ENCODE measurements at places on chromosomes 5 and 9. TPM values are rescaled to one million over a fixed set of nuclear protein-coding genes. Genes with fewer than 3 reads are reported as not detected.

ELAVL2 gene
- total RNA-seq, result not detected

RASGEF1C gene
- not detected for total RNA-seq

ANXA6 gene
- 452 TPM for total RNA-seq

GABRA1 gene
- not detected for total RNA-seq

TAS2R1 gene
- total RNA-seq, result not detected
